ENCODE measurements at places on chromosomes 7 and 10.

DNA sequence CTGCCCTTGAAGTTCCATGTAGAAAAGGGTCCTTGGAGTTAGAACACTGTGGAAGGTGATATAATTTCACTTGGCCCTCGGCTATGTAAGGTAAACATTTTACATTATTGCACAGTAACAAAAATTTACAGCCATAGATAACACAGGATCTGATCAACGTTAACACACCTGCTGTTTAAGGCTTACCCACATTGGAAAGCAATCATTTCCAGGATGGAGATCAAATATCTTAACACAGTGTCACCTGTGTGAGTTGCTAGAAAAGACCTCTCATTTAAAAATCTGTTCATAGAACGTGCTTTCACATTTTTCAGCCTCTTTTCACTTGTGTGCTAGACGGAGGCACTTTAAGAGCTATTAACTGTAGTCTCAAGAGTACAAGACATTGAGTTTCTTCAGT is 1.9 kb downstream of the TMEM229A start:
- DNase-seq, result no peak

DNA sequence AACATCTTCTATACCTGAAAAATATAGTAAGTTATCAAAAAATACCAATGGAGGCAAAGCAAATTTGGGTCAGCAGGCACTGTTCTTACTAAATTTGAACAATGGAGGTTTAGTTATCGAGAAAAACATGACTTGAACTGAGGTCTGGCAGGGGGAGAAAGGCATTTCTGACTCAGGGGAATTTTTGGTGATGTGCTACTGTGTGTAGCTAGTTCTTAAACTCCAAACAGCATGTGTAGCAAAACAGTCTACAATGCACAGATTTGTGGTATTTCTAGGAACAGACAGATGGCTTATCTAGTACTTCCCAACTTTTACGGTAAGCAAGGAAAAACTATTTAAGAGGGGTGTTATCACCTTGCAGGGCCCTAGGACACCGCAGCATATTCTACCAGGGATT is 311.6 kb upstream of the LRRN3 start:
- DNase-seq, result no peak

DNA sequence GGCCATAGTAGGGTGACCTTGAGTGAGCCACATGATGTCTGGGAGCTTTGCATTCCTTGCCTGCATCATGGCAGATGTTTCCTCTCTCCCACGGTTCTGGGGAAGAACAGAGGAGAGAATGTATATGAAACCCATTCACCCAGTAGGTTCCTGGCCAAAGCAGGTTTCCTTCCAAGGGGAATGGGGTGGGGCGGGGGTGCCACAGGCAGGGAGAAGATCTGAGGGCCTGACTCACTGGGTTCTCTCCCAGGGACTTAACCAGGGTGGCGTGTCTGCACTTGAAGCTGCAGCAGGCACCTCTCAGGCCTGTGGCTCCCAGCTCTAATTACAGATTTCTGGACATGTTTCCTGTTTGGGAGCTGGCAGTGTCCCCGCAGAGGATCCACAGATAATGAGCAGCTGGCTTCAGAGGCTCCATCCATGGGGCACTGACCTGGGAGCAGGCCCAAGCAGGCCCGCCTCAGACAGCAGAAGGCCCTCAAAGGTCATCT is 50.2 kb upstream of the ZMIZ1 start:
- no peak for DNase-seq

- no peak for DNase-seq
These were observed 3.9 kb downstream of the TECTB start for GRCh38 chr10:112286837-112287818.

- DNase-seq, result no peak
These were observed 391.4 kb upstream of the AKR1E2 start for GRCh38 chr10:4434516-4435071.

DNA sequence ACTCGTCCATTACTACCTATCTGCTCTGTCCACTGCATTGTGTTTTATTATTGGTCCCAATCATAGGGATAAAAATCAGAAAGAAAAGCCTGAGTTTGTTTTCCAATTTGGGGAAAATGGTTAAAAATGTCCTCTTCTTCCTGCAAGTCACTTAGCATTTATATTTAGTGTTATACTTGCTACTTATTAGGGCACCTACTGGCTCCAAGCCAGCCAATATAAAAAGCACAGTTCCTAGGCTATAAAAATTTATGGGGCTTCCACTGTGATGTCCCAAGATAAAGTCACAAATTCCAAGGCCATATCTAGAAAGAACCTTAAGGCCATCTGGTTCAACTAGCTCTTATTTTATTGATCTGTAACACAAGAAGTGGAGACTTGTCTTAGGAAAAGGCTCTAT is 3.2 kb downstream of the SLC35B4 start:
- no peak for DNase-seq

DNA sequence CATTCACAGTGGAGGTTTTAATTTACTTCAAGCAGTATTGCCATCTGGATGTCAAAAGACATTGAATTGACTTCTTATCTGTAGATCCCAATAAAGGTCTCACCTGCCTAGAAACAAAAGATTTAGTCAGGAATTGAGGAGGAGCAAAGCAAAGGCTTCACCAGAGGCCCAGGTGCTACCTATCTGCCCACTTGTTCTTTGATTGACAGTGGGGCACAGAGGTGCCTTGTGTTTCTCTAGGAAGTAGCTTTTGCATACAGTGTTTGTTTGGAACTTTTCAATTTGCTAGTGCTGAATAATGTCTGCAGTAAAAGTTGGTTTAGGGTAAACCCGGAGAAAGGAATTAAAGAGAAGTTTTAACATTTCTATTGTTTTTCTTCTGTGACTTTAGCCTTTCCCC is 40.4 kb downstream of the AUTS2 start:
- DNase-seq, result no peak

DNA sequence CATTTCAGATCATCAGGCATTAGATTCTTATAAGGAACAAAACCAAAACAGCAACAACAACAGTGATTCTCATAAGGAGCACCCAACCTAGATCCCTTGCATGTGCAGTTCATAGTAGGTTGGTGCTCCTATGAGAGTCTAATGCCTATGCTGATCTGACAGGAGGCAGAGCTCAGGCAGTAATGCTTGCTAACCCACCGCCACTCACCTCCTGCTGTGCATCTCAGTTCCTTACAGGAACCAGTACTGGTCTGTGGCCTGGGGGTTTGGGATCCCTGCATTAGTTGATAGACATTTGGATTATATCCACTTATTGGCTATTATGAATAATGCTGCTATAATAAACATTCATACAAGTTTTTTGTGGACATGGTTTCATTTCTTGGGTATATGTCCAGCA is 14.0 kb downstream of the MKLN1 start:
- DNase-seq, result no peak

DNA sequence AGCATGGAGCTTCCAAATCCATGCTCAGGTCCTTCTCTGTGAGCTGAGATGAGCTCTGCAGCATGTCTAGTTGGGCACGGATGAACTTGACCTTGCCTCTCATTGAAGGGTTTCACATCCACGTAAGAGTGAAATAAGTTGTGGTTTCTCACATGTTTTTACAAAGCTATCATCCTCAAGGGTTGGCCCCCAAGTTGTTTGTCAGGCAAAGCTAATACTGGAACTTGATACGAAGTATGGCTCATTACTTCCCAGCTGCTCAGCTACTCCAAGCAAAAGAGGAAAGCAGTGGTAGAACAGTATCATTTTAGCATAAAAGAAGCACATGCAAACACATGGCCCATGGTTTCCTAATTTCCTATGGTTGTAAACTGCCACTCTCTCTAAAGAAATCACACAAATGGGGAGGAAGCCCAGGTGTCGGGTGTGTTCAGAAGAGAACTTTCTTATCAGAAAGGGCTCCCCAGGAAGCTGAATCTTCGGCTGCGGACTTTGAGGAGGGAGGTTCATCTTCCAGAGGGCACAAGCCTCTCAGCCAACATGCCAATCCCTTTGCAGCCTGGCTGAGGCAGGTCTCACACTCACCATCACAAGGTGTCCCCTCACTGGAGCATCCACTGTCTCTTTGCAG is 45.3 kb downstream of the PDLIM1 start:
- DNase-seq, result no peak

DNA sequence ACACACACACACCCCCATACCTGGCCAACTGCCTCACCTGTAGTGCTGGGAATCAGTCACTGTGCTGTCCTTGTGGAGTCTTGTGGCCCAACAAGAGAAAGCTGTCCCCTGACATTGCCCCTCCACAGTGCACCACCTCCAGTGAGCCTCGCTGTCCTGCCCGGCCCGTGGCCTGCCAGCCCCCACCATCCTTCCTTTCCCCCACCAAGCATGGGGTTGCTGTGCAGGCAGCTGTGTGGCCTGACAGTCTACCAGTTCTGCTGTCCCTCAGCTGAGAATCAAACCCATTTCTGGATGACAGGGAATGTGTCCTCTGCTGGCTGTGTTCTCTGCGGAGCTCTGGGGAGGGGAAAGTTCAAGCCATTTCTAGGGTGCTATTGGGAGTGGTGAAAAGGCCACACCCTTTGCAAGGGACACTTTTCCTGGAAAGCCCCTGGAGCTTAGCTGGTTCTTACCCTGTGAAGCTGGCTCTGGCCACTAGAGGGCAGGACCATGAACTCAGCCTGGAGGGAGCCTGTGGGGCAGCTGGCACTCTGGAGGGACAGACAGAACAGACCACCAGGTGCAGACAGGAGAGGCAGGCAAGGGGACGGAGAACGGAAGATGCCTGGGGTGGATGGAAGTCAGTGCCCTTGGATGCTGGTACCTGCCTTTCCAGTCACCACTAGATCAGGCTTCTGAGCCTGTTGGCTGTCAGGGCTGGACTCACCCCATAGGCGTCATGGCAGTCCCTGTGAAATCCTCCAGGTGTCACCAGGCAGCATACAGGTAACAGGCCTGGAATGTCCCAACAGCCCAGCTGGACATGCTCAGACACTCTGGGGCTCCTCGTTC is 10.5 kb upstream of the MTPAP start:
- DNase-seq, result peak; percentile 20

DNA sequence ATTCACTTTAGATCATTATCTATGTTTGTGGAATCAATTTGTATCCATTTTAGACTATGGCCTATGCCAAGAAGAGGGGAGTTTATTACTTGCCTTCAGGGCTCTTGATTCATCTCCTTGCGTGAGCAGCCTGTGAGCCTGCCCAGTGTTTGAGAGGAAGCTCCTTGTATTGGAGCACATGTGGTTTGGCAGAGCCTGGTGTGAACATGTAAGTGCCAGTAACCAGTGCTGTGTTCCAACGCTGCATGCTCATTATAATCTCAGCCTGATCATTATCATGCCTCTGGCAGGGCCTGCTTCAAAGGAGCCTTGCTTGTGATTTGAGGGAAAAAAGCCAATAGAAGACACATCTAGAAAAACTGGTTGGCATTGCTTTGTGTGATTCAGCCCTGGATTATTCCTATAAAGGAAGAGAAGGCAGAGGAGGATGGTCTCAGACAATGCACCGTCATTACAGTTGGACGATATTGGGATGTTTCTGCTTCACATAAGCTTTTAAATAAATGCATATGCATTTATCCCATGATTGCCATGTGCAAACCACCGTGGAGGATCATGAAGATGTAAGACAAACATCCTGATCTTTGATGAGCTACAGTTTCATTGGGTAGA is 203.4 kb upstream of the AHR start:
- DNase-seq, result no peak

DNA sequence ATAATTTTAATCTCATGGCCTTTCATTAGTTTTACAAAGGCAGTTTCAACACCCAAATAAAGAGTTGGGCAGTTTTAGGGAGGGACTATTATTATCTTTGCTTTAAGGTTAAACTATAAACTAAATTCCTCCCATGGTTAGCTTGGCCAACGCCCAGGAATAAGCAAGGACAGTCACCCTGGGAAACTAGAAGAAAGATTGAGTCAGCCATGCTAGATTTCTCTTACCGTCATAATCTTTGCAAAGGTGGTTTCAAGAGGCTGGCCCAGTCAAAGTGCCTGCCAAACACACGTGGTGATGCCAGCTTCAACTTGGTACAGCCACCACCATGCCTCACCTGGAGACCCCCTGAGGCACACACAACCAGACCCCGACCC is 317.4 kb upstream of the SP8 start:
- no peak for DNase-seq

DNA sequence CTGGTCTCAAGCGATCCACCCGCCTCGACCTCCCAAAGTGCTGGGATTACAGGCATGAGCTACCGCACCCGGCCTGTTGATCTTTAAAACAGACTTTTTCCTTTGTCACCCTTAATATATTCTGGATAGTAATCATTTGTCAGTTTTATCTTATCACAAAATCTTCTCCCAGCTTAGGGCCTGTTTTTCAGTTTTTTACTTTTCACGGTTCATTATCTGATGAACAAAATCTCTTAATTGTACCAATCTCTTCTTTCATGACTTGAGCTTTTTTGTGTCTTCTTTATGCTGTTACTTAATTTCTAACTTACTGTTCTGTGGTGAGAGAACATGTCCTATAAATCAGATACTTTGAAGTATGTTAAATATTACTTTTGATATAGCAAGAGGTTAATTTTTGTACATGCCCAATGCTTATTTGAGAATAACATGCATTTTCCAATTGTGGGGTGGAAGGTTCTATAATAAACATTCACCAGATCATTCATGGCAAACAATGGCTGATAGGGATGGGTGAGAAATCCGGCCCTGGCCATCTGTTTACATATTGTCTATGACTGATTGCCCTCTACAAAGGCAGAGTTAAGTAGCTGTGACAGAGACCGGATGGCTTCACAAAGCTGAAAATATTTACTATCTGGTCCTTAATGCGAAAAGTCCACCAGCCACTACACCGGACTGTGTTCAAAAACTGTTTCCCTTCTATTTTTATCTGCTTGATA is 5.3 kb downstream of the PAPOLB start:
- DNase-seq, result no peak

DNA sequence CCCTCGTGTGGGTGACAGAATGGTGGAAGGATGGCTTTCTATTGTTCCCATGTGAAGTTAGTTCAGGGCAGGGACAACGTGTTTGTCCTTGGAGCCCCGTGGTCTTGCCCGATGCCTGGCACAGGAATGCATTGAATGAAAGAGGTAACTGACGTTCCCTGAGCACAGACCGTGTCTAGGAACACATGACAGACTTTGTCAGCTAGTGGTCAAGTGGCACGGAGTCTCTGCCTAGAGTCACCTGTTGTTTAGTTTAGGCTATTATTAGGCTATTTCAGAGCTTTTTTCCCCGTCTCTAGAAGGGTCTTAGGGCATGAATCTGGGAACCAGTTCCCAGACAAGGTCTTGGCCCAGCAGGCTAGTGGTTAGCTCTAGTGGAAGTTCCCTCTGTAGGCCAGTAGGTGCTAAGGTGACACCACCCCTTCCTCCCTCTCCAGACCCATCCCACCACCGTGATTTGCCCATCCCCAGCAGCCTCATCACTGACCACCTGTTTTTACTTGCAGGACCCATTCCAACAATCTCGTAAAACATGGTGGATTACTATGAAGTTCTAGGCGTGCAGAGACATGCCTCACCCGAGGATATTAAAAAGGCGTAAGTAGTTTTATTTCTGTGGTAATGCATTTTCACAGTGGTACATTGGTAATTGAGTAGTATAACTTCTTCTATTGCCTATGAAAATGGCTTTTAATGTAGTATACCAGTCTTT is 21.4 kb downstream of the DNAJB6 start:
- DNase-seq, result no peak

Data from stimulated activated CD4-positive, alpha-beta T cell treated with anti-CD3 and anti-CD28 coated beads, TNF-alpha, amount 100 ng/mL, for 1 hour (primary cell).